Putamen (tissue), 1 donor: ENCODE measurements at places on chromosomes 2 and 18.

GRCh38 chr18:13548966-13549879 lies 177.1 kb downstream of the FAM210A start:
- DNase-seq: peak; percentile 62

- no peak for DNase-seq
Measured at GRCh38 chr2:133235968-133236367, 332.3 kb downstream of the NCKAP5 start.

- DNase-seq: no peak
Measured at GRCh38 chr2:68829749-68830148, 41.4 kb downstream of the BMP10 start.

- DNase-seq: no peak
Measured at GRCh38 chr2:69952336-69953115, 8.9 kb downstream of the ASPRV1 start.

DNA sequence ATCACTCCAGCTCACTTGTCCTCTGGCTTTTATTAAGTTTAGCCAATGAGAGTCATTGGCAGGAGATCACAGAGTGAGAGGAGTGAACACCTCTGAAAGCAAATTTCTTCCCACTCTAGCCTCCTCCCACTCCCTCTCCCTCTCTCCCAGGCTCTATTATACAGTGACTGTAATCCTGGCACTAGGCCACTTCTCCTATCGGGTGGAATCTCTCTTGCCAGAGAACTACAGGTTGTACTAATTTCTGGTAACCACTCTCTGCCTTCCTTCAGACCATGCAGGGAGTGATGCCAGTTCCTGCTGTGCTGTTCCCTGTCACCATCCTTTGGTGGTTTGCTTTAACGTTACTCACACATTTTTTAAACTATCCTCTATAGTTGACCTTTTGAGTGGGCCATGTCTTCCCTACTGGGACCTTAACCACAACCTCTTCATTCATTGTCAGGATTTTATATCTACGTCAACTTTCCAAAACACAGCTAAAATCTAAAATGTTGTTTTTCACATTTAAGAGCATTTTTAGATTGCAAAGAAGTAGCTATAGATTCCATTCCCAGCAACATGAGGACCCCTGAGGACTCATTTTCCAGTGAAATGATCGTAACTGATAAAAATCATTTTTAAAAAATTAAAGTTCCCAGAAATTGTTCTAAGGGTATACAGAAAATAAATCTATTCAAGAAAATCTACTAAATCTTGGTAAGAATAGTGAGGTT lies 217.1 kb downstream of the MREG start:
- DNase-seq: no peak

GRCh38 chr2:207531032-207531952 lies 1.5 kb downstream of the CREB1 start:
- peak; percentile 11 for DNase-seq

- no peak for DNase-seq
Measured at GRCh38 chr2:65625982-65626381, 193.6 kb upstream of the SPRED2 start.

- no peak for DNase-seq
Measured at GRCh38 chr2:240557101-240557751, 562 bp downstream of the ANKMY1 start.

- DNase-seq: no peak
Measured at GRCh38 chr2:189102735-189103134, 76.8 kb downstream of the COL5A2 start.

- DNase-seq: peak; percentile 64
Measured at GRCh38 chr18:74493689-74494088, 2.5 kb upstream of the CNDP2 start.

- no peak for DNase-seq
Measured at GRCh38 chr2:197760293-197760657, 24.8 kb downstream of the BOLL start.

GRCh38 chr2:217643789-217644301 lies 358.9 kb downstream of the TNS1 start:
- no peak for DNase-seq

DNA sequence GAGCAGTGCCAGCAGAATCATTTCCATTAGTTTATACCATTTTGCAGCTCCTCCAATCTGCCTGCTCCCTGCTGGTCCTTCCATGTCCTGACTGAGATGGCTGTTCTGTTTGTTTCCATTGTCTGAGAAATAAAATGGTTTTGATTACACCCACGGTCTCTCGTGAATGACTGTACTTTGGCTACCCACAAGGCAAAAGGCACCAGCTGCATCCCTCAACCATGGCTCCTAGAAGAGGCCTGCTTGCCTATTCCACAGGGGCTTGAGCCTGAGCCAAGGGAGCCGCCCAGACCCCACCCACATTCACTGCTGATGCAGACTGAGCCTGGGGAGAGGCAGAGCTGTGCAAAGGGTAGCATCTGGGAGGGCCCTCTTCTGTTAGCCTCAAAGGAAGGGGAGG lies 31.2 kb downstream of the MARCHF4 start:
- DNase-seq: no peak

GRCh38 chr2:181231886-181232621 lies 225.1 kb upstream of the ITGA4 start:
- DNase-seq: no peak

DNA sequence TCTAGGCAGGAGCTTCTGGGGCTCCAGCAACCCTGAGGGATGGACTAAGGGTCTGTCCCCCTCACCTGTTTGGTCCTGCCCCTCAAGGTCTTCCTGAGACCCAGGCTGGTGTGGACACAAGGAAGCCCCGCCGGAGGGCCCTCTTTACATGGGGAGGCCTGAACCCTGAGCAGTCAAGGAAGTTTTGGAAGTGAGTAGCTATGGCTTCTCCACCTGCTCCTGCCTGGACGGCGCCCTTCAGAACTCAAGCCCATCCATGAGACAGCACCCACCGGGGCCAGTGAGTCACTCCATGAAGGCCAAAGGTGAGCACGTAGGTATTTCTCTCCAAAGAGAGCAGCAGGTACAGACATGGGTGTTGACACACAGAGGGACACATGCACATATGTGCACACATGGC lies 98.2 kb upstream of the CTDP1 start:
- no peak for DNase-seq

GRCh38 chr18:75638776-75639471 lies 211.4 kb upstream of the SMIM21 start:
- peak; percentile 78 for DNase-seq

GRCh38 chr2:23526835-23527790 lies 142.1 kb downstream of the KLHL29 start:
- DNase-seq: no peak

DNA sequence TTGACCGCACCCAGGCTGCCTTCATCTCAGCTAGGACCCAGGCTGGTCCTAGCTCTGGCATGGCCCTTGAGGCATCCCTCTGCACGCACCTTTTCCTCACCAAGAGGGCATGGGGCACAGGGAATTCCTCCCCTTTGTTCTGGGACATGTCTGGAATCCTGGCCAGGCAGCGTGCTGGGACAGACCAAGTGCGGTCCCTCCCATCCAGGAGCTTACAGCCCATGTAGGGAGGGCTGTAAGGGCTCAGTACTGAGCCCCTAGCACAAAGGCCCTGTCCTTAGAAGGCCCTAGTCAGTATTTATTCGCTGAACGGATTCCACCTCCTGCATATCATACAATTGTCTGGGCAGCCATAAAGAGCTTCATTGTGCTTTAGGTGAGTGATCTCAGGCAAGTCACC lies 3.0 kb downstream of the TMEM37 start:
- no peak for DNase-seq

DNA sequence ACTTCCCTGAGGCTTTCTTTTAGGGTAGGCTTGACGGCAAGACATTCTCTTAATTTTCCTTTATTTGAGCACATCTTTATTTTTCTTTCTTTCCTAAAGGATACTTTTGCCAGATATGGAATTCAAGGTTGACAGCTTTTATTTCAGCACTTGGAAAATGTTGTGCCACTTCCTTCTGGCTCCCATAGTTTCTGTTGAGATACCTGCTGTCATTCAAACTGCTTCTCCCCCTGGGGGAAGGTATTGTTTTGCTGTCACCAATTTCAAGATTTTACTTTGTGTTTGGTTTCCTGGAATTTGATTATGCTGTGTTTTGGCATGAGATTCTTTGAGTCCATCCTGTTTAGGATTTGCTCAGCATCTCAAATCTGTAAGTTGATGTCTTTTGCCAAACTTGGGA lies 39.1 kb upstream of the TWIST2 start:
- DNase-seq: no peak

DNA sequence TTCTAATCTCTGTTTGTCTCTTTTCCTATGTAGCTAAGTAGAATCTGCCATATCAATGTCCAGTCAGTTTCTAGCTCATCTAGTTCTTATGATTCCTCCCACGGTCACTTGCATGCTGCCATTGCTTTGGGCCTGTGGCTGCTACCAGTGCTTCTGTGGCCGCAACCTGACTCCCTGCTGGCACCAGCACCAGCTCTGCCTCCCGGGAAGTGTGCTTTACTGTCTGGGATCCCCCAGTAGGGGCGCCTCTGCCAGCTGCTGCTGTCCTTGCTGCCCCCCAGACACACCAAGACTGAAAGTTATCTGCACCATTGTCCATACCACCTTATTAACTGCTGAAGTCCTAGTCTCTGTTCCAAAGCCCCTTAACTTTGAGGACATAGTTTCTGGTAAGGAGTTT lies 56.3 kb downstream of the RAPGEF4 start:
- no peak for DNase-seq

DNA sequence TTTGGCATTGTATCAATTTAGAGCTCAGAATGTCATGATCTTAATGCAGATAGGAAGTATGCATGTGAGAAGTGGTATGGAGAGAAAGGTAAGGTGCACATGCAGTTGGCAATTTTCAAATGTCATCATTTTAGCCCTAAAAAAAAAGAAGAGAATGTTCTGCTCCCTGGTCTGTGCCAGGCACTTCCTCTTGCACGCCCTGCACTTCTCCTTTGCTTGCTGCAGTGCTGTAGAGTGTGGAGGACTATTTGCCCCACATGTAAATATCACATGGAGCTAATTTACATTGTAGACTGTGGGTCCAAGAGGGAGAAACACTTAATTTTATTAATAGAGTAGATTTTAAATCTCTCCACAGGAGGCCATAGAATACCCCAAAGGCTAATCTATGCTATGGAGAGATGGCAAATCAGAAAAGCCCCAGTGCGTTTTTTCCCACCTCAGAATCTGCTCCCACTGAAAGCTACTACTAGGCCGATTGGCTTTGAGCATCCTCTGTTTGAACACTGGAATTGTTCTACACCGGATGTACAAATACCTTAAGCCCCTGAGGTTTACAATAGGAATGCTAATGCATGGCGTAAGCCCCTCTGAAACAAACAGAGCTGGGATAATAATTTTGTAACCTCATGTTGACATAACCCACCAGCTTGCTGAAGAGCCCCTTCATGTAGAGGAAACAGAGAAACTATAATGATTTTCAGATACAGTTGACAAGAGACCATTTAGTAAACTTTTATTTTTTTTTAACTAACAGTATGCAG lies 137.2 kb upstream of the KLHL14 start:
- DNase-seq: no peak

DNA sequence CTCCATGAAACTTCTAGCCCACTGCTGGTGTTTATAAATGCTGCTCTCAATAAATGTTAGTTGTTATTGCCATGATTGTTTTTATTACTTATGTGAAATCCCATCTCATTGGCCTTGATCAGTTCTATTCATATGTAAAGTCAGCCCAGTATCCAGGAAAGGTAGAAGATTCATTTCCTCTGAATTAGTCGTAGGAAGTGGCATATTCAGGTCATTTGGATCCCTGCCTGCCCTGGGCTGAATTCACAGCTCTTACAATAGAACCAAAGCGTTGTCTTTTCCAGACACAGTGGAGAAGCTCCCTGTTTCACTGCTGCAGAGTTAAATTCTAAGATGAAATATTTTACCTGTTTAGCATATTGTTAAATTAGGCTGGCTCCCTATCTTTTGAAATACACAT lies 70.3 kb downstream of the MAIP1 start:
- DNase-seq: no peak

DNA sequence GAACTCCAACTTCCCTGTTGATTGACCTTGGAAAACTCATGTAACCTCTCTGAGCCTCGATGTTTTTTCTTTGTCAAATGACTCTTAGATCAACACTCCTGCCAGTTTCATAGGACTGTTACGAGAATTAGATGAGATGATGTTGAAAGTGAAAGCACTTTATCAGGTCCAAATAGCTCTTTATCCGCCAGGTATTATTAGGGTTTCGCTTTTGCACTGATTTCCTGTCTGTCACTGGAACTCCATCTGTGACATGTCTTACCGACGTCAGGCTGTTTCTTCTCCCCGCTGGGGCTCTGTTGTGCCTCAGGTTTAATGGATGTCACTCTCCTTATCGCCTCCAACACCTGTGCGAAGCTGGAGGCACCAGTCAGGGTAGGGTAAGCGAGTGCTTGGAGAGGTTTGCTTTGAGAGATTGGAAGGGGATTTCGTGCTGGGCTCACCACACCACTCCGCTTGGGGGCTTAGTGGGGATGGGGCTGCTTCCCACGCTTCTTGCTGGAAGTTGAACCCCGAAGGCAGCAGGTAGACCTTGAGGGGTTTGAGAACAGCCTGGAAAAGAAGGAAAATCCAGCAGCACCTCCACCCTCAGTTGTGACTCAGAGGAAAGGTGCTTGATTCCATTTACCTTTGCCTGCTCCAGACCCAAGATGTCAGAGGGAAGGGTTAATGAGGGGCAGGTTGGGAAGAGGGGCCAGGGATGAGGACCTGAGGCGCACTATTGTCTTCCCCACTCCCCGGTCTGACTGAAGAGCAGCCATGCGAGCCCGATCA lies 4.3 kb downstream of the GAD1 start:
- no peak for DNase-seq

- no peak for DNase-seq
Measured at GRCh38 chr2:22897428-22897827, 487.6 kb upstream of the KLHL29 start.

DNA sequence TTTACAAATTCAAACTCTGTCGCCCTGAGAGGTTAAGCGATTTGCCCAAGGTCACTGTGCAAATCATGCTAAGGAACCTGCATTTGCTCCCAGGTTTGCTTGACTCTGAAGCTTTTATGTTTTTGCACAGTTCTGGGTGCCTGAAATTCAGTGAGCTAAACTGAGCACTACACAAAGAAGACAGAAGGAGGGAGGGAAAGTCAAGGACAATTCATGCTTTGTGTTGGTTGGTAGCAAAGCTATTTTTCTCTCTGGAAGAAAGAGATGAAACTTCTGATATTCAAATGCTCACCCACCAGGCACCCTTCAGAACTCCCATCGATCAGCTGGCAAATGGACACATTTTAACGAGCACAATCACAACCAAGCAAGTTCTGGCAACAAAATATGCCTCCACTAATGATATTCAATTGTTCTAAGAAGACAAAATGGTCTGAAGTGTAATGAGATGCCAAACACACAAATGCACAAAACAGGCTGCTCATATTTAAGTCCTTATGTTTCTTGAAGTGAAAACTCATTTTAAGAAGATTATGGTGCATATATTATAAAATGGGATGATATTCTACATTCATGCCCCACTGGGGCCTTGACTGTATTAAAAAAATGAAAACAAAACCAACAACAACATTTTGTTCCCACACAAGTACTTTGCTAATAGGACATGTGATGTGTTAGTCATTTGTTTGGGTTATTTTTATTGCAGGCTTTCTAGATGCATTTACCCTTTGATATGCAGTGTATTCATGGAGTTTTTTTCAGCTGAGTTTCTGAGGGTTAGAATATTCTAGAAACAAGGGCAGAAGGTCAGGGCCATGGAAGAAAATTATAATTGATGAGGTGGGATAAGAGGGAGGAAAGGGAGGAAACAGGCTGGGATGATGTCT lies 445.6 kb upstream of the CELF4 start:
- DNase-seq: peak; percentile 63

GRCh38 chr2:88696611-88697010 lies 5.1 kb downstream of the RPIA start:
- no peak for DNase-seq

GRCh38 chr2:42567364-42567763 lies 1.1 kb upstream of the MTA3 start:
- peak; percentile 3 for DNase-seq

GRCh38 chr2:205780645-205781044 lies 98.3 kb downstream of the NRP2 start:
- no peak for DNase-seq

GRCh38 chr2:74092275-74092674 lies 55.4 kb downstream of the BOLA3 start:
- peak; percentile 36 for DNase-seq
